ENCODE measurements at places on chromosomes 5 and 9.

DNA sequence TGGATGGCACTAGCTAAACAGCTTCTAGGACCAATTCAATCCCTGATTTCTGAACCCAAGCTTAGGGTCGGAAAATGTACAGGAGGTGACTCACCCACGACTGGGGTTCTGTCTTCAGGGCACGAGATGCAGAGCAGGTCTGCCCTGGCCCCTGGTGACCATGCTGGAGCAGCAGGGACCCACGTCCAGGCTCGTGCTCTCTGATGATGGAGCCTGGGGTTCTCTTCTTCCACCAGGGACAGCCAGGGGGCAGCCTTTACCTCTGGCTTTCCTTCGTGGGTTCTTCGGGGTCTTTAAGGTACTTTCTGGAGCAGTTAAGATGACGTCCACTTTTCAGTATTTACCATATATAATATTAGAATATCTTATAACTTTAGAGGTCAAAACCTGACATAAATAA, 2.1 kb downstream of the CFAP77 start:
- DNase-seq = no peak

DNA sequence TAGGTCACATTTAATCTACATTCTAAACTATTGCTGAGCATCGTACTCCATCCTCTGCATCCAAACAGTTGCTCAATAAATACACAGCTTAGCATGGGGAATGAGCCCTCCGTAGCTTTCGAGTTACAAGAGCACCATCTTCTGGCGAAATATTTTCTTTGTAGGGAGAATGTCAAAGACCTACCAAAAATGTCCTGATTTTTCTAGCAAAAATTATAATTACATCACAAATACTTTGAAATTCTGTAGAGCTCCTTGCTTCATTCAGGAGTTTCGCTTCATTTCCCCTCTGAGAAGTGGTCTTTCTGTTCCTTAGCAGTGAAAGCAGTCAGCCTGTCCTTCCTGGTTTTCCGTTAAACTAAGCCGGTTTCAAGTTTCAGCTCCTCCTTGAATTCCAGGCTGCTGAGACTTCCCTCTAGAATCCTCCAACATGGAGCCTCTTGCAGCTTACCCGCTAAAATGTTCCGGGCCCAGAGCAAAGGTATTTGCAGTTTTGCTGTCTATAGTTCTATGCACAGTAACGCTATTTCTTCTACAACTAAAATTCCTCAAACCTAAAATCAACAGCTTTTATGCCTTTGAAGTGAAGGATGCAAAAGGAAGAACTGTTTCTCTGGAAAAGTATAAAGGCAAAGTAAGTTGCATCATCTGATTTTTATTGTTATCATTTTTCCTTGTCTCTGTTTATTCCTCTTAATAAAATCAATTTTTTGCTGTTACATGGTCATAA, at the start of gene GPX8:
TSS of gene GPX8 (plus strand) at position 409 of the 730 bp plus-strand sequence. CDS start at position 431, 22 bp downstream.
- no peak for DNase-seq

DNA sequence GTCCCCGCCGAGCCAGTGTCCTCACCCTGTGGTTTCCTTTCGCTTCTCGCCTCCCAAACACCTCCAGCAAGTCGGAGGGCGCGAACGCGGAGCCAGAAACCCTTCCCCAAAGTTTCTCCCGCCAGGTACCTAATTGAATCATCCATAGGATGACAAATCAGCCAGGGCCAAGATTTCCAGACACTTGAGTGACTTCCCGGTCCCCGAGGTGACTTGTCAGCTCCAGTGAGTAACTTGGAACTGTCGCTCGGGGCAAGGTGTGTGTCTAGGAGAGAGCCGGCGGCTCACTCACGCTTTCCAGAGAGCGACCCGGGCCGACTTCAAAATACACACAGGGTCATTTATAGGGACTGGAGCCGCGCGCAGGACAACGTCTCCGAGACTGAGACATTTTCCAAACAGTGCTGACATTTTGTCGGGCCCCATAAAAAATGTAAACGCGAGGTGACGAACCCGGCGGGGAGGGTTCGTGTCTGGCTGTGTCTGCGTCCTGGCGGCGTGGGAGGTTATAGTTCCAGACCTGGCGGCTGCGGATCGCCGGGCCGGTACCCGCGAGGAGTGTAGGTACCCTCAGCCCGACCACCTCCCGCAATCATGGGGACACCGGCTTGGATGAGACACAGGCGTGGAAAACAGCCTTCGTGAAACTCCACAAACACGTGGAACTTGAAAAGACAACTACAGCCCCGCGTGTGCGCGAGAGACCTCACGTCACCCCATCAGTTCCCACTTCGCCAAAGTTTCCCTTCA, 1.4 kb downstream of the GLIS3 start:
- peak; percentile 63 for DNase-seq

GRCh38 chr9:110744715-110745384, 76.3 kb downstream of the MUSK start:
- no peak for DNase-seq

- no peak for DNase-seq
These were observed 35.8 kb downstream of the FSD1L start for GRCh38 chr9:105483618-105484017.

DNA sequence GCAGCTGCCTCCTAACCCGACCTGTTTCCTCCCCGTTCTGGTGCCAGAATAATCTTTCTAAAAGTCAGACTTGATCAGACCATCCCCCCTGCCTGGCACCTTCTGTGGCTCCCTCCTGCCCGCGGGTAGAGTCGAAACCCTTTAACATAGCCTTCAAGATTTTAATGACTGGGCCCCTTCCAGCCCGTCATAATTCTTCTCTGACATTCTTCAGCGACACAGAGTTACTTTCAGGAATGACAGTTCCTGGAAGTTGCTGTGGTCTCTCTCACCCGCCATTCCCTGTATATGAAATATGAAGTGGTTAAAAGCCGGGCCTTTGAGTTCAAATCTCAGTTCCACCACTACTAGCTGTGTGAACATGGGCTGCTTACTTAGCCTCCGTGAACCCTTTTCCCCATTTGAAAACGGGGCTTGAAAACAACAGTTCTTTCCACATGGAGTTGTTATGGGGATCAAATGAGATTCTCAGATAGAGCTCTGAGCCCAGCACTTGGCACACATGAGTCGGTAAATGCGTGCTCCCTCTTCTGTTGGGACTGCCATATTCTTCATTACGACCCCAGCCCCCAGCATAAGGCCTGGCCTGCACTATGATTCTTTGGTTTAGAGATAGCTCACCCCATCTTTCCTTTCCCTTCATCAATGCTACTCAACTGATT, 737 bp downstream of the NANS start:
- no peak for DNase-seq

DNA sequence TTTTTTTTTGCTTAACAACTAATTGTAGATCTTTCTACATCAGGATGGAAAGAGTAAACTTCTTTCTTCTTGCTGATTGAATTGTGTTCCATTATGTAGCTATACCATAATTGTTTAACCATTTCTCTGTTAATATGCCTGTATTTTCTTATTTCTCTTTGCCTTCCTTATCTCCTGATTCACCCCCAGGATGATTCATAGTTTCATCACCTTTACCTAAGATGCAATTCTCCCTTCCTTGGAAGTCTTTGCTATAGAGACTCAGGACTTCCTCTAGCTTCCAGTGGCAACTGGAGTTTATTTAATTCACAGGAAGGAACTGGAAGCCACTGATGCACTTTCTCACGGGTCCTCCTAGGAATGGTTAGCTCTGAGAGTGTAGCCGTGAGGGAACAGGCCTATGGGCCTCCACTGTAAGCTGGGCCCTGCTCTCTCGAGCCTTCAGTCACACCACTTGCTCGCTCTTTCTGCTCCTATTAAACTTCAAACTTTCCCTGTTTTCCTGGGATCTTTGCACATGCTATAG, 83.1 kb downstream of the FGF1 start:
- no peak for DNase-seq

DNA sequence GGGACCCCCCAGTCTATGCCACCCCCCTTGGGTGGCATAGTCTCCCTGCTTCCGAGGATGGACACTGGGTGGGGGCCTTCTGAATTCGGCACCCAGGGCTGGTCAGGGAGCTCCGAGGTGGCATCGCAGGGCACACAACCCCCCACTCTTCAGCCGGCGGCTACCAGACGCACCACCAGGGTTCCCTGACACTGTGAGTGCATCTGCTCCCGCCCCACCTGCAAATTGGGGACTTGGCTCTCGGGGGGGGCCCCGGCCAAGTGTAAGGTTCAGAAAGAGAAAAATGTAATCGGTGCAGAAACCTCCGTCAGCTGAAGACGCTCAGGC, 12.7 kb upstream of the QSOX2 start:
- DNase-seq = no peak

- no peak for DNase-seq
These were observed 407.1 kb upstream of the DMAC1 start for GRCh38 chr9:8206720-8207119.

GRCh38 chr5:39176759-39177630, 42.4 kb downstream of the FYB1 start:
- no peak for DNase-seq

DNA sequence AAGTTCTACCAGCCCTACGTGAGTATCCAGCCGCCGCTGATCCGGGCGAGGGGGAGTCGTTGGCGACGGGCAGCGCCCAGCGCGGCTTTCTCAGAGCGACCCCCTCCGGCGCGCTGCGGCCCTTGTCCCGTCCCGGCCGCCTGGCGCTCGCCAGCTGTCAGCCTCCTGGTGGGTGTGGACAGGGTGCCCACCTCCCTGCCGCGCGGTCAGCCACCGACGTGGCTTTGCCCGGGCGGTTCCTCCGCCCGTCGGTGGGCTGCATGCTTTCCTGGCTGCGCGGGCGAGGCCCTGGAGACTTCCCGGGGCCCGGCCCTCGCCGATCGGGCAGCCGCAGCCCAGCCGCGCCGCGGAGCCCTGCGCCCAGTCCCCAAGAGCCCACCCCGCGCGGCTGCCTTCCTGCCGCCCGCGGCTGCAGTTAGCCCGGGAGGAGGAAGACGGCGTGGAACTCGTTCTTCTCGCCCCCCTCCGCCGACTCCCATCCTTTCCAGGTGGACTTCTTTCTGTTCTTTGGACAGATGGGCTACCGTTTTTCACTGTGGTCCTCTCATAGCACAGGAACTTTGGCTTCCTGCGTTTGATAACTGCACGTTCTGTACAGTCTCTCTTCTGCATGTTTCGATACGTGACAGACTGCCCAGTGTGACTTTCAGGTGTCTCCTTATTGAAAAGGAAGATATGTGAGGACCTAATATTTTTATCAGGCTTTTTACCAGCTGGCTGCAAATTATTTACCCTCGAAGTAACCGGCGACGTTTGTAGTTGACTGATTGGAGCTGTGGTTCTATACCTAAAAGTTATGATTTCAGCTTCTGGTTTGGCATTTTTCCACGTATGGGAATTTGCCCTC, 577 bp downstream of the AP3S1 start:
- DNase-seq = no peak

- no peak for DNase-seq
These were observed 32.4 kb downstream of the CTNNAL1 start for GRCh38 chr9:108980893-108981292.

GRCh38 chr5:71744009-71744790, 25.1 kb downstream of the CARTPT start:
- no peak for DNase-seq

DNA sequence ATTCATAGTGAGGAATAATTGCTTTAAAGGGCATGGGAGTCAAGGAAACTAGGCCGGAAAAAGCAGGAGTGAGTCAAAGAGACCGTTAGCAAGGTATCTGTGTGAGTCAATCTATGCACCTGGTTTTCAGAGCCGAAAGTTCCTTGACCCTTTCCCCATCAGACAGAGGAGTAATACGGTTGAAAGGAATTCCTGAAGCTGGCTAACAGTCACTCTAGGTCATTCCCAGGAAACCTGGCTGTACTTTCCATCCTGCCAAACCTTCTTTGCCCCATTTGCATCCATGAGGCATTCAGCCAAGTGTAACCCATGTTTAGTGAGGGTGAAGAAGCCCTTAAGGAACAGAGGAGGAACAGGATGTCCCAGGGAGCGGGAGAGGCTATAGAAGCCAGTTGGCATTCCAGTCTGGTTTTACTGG, 16.2 kb downstream of the RBM18 start:
- no peak for DNase-seq

DNA sequence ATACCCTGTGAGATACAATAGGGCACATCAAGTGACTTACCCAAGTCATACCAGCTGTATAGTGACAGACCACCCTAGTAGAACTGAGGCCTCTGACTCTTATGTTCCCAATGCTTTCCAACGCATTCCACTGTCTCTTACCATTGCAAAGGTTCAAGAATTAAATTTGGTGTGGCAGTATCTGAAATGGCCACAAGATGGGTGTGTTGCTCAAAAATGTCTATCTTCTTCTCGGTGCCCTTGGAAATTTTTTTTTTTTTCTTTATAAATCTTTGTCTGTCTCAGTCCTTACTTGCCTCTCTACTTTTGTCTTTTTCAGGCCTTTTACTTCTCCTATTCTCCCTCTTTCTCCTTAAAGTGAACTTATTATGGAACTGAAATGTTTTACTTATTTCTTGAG, 48.4 kb downstream of the GPR21 start:
- no peak for DNase-seq

GRCh38 chr9:546797-547223, 294.7 kb upstream of the DMRT1 start:
- no peak for DNase-seq

GRCh38 chr9:133111808-133112662, 9.0 kb downstream of the RALGDS start:
- DNase-seq = no peak

DNA sequence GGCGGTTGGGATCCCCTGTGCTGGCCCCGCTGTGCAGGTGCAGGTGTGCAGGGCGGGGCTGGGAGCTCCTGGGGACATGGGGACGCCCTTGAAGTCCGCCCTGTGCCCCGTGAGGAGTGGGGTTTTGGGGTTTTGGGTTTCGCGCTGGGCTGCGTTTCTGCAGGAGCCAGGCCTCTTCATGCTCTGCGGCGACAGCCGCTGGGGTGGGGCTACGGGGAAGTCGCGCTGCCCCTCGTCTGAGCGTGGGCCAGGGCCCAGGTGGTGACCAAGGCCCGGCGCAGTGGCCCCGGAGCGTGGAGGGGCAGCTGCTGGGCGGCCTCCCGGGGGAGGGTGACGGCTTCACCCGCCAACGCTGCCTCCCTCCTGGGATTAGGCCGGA, 47.8 kb upstream of the IRX4 start:
- no peak for DNase-seq
